ENCODE measurements at places on chromosomes 3 and 15. TPM values are rescaled to one million over a fixed set of nuclear protein-coding genes. Genes with fewer than 3 reads are reported as not detected.

SLC51A gene
- polyA plus RNA-seq: 4.5 TPM

GOLGA8J gene
- polyA plus RNA-seq: 0.25 TPM

OR5K1 gene
- polyA plus RNA-seq: not detected

ERICH6 gene
- 0.53 TPM for polyA plus RNA-seq

GRCh38 chr3:180802837-180803236 lies 109.6 kb upstream of the FXR1 start:
- peak; percentile 22 for DNase-seq

GRCh38 chr3:61966200-61966599 lies 404.8 kb downstream of the PTPRG start:
- DNase-seq: no peak

GRCh38 chr3:106518516-106518915 lies 649.7 kb upstream of the CBLB start:
- no peak for DNase-seq

GRCh38 chr15:29470311-29470710 lies 200.7 kb upstream of the NSMCE3 start:
- DNase-seq: no peak

IP6K2 gene
- 77.0 TPM for polyA plus RNA-seq

DNA sequence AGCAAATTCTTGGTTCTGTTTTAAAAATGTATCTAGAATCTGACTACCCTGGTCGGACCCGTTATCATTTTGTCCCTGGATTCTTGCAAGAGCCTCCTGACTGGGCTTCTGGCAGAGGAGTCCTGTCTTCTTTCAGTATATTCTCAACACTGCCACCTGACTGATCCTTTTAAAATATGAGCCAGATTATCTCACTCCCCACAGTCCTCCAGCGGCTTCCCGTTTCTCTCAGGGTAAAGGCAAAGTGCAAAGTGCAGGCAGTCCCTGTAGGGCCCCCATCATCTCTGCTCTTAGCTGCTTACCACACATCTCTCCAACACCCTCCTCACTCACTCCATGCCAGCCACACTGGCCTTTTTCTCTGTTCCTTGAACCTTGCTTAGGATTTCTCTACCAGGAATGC lies 28.4 kb downstream of the CRTC3 start:
- no peak for DNase-seq

GRCh38 chr3:117618462-117618861 lies 908.9 kb downstream of the TUSC7 start:
- DNase-seq: no peak

AMT gene
- 15.2 TPM for polyA plus RNA-seq

DNA sequence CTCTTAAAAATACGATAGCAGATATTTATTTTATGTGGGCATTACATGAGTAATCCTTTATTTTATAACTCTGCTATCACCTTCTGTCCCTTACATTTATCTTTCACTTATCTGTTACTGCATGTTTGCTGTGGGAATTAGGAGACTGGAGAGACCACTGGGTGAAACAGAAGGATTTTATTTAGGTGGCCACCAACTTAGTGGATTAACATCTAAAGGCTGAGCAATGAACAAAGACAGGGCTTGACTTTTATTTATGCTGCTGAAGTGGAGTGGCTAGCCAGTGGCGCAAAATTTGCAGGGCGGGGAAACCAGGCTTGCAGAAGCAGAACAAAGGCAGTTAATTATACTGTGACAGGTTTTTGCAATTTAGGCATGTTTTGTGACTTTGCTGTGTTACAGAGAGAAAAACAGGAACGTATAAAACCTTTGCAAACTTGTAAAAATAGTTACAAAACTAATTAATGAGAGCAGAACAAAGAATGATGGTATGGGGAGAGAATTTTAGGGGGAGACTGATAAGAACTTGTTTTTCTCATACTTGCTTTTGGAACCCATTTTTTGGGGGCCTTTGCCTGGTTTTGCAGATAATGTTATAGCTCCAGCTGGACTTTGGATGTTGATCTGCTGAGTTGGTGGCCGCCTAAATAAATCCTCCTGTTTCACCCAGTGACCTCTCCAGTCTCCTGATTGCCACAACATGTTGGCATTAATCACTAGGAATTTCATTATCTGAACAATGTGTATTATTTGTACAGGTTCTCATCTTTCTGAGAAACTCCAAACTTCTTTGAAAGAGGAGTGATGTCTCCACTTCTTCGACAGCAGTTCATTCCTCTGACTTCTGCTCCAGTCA lies 18.0 kb downstream of the KLHL24 start:
- peak; percentile 6 for DNase-seq

- no peak for DNase-seq
Observed at GRCh38 chr3:157700405-157700804, 197.2 kb upstream of the VEPH1 start.

GRCh38 chr3:73491287-73491662 lies 133.5 kb downstream of the PDZRN3 start:
- peak; percentile 43 for DNase-seq

DNA sequence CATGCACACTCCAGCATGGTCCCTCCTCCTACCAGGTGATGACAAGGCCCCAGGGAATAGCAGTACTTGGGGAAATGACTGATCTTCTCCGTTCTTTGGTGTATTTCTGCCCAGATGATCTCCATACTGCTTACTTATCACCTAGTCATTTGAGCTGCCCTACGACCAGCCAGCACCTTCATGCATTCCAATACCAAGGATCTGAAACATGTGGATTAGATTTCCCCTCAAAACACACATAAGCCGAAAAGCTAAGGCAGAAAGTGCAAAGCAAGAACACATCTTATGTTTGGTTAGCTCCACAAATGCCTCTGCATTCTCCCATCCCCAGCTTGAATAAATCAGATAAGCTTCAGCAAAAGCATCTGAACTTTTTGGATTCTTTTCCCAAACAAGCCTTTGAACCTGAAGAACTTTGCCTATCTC lies 64.8 kb upstream of the BCL6 start:
- peak; percentile 55 for DNase-seq

DNA sequence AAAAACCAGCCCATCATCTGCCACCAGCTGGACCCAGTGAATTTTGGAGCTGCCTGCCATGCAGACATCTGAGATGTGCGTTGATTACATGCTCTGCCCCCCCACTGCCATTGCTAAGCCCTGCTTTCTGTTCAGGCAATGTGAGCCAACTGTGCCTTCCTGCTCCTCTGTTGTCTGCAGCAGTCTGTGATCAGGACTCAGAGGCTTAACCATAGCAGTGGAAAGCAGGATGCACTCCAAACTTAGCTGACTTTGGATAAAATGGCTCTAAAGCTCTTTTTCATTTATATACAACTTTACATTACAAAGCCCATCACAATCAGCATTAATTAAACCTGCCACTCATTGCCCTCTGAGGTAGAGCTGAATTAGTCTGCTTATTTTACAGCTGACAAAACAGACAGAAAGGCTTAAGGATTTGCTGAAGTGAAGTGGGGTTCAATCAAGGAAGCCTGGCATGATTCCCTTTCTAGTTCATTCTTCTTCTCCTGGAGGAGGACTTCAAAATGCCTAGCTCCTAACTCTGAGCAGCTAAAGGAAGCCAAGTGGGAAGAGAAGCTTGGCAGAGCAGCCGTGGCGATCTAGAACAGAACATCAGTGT lies 15.7 kb upstream of the RPS27L start:
- DNase-seq: peak; percentile 59

DNA sequence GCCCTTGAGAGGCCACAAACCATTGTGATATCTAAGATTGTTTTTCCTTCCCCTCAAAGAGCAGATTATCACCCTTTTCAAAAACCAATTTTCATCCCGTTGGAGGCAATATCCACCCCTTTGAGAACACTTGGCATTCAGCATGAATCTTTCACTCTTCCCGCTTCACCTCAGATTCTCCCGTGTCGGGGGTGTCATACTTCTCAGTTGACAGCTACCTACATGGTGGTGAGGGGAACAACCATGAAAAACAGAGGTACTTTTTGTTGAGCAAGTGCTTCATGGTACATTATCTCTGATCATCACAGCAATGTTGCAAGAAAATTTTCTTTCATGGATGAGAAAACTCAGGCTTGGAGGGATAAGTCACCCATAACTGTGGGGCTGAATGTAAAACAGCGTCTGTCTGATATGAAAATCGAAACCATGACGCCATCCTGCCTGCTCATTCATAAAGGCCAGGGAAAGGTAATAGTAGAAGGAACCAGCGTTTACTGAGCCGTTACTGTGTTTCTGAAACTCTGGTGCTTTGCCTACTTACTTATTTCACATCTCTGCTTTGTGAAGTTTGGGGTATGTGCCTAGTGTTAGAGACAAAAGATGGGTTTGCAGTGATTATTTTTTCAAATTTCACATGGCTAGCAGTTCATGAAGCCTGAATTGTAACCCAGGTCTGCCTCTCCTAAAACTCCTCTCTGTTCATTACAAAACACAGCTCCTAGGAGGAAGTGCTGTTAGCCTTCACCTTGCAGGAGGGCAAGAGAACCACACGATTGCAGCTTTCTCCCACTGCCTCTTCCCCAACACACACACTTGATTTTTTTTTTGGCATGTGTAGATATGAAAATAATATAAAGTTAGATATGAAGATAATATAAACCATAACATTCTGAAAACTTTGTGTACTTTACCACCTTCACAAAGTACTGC lies 35.4 kb downstream of the SV2B start:
- no peak for DNase-seq

TRH gene
- 0.45 TPM for polyA plus RNA-seq

EFHB gene
- polyA plus RNA-seq: 2.1 TPM

SLC2A2 gene
- polyA plus RNA-seq: 2.5 TPM

- peak; percentile 87 for DNase-seq
Observed at GRCh38 chr15:70195587-70196305, 98.0 kb upstream of the TLE3 start.

DNA sequence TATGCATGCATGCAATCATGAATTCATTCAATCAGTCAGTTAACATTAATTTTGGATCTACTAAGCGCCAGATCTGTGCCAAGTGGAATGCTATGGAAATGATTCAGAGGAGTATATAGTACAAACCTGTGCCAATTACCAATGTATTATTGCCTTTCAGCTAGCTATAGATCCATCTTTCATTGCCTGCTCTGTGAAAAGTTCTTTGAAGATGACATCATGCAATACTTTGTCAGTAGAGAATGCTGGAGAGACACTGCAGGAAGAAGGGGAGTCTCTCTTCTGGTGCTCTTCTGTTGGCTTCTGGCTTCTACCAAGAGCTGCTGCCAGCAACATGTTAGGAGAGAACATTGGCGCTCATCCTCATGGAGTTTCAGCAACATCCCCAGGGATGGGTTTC lies 81.0 kb upstream of the LMCD1 start:
- no peak for DNase-seq

GRCh38 chr3:42114130-42114725 lies 23.1 kb downstream of the TRAK1 start:
- peak; percentile 52 for DNase-seq

GRCh38 chr15:93179072-93179471 lies 90.1 kb upstream of the RGMA start:
- peak; percentile 73 for DNase-seq

PLCB2 gene
- polyA plus RNA-seq: 7.7 TPM

SEMA3G gene
- polyA plus RNA-seq: 18.2 TPM

TRIM59 gene
- polyA plus RNA-seq: 10.2 TPM

SLC22A13 gene
- polyA plus RNA-seq: not detected

- DNase-seq: peak; percentile 84
Observed at GRCh38 chr3:153373606-153374005, 211.6 kb downstream of the RAP2B start.

FBXW12 gene
- polyA plus RNA-seq: 0.30 TPM

SETD2 gene
- 37.1 TPM for polyA plus RNA-seq

GOLGA6D gene
- polyA plus RNA-seq: 0.23 TPM

DNA sequence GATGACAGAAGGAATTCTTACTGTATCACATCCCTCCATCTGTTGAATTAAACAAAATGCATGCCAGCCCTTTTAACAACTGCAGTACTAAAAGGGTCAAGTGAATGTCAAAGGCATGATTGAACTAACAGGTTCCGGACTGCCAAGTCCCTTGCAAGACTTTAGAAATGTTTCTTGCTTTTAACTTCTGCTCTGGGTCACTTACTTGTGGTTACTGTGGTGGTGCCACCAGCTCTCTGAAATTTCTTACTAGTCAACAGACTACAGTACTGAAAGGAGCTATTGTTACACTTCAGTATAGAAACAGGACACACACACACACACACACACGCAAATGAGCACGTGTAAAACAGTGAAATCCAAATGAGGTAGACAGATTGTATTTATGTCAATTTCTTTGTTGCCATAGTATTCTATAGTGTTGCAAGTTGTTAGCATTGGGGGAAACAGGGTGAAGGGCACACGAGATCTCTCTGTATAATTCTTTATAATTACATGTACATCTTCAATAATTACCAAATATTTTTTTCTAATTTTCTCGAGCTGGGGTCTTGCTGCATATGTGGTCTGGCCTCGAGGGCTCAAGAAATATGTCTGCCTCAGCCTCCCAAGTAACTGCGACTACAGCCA lies 79.9 kb upstream of the SLC25A26 start:
- peak; percentile 37 for DNase-seq

GRCh38 chr15:99070208-99070607 lies 34.7 kb upstream of the SYNM start:
- DNase-seq: no peak

DNA sequence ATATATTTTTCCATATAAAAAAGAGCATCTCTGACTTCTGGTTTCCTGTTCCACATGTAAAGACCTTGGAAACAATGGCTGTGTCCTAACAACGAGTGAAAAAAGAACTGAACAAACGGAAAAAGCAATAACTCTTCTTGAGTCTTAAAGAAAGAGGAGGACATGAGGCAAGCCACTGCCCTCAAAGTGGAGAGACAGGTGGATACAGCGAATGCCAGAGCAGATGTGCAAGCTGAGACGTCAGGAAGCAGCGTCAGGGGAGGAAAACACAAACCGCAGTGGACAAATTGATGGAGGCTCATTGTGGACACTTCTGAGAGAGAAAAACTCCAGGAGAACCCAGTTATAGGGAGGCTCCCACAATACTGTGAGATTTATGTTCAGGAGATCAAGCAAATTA lies 208.0 kb upstream of the MME start:
- DNase-seq: peak; percentile 81

DNA sequence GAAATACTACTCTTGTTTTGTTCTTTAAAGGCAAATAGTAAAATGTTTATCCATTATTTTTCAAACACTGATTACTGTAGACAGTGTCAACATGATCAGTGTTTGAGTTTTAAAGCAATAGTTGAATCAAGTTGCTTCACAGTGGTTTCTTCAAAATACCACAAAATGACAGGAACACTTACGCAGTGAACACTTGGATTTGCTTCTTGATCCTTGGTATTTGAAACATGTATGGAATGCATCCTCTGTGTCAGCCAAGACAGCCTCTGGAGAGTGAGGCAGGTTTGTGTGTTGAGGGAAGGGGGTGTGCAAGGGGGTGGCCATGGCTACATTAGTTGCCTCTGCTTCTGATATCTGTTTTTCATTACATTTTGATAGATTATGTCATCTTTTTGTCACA lies 413.0 kb downstream of the RBMS3 start:
- DNase-seq: peak; percentile 77

Measured in muscle of leg (tissue), 16 donors.